ENCODE measurements at places on chromosomes 16 and 17. TPM values are rescaled to one million over a fixed set of nuclear protein-coding genes. Genes with fewer than 3 reads are reported as not detected.
A peak's percentile ranks its signal among the peaks of the same experiment; 100 is the strongest.

DNA sequence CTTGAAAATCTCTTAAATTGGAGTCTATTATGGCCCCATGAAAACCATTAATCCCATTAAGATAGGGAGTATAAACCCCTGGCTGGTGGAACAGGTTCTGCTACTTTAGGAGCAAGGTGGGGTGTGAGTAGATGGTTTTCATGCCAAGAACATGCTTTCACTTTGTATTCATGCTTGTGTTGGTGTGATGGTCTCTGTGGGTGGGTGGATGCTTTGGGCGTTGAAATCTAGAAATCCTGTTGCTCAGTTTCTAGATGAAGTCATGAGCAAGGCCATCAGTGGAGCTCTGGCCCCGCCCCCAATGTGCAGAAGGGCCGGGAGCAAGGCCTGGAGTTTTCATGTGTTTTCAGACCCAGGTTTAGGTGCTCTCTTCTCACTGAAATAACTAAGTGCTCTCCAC lies 20.1 kb downstream of the PLD6 start:
- DNase-seq = peak; percentile 45

The MPP3 gene
- 9.8 TPM for polyA plus RNA-seq

The BEAN1 gene
- 10.7 TPM for polyA plus RNA-seq

GRCh38 chr17:64133546-64134215 lies 3.7 kb upstream of the ERN1 start:
- DNase-seq = no peak

GRCh38 chr17:17782523-17783115 lies 54.2 kb downstream of the SREBF1 start:
- DNase-seq = peak; percentile 50

DNA sequence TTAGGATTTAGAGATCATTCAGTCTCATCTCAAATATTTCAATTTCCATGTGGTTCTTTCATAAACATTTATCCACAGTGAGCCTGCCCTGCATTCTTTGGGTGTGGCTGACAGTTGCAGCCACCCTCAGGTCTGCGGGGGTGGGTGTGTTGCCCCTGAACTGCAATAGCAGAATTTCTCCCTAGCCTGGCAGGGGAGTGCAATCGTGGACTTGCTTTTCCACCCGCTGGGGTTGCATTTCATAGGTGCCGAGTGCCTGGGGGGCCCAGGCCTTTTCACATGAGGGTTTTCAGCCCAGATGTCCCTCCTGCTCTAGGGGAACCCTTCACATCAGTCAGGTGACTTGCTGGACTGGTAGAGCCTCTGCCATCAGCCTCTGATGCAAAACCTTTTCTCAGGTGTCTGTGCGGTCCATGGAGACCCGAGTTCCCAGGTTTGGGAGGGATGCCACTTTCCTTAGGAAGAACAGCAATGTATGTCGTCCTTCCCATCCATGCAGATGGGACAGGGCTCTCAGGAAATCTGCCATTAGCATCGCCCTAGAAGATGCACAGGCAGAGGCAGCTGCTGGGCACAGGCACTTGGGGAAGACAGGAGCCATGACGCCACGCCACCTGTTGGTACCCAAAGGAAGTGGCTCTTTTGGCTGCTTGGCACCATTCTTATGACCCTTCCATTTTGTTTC lies 2.4 kb upstream of the USP36 start:
- no peak for DNase-seq

DNA sequence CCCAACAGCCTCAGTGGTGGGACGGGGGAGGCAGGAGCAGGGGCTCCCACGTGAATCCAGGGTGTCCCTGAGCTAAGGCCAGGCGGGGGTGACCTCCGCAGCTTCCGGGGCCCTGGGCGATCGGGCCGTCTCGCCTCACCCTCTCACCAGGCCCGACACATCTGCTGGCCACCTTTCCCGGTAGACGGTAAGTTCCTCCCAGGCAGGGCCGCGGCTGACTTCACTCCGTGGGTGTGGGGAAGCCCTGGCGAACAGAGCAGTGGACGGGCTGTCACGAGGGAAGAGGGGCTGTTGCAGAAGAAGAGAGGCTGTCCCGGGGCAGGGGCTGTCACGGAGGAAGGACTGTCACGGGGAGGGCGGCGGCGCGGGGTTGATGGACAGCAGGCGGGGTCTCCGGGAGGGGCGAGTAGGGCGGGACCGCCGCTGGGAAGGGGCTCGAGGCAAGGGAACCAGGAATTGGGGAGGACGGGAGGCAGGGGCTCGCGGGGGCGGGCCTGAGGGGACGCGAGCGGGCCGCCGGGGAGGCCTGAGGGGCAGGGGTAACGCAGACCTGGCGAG lies 498 bp downstream of the PKMYT1 start:
- no peak for DNase-seq

The MYL4 gene
- 2.2 TPM for polyA plus RNA-seq

DNA sequence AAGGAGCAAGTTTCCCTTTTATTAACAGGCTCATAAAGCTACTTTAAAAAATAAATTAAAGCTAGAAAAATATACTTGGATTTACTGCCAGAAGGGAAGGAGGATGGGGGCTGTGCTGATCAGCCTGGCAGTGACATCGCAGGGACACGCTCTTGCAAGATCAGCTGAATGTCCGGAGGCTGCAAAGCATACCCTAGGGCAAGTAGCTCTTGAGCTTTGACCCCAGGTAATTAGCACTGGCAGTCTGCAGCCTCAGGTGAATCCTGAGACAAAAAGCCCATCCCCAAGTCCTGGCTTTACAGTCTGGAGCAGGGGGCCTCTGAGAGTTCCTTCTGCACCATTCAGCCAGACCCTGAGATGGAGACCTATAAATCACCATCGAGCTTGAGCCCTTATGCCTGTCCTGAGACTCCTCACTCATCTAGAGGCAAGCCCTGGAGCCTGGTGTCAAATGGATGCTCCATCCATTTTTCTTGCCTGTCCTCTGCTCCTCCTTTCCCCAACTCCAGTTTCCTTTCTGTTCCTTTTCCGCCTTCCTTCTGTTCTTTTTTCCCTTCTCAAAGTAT lies 131.7 kb downstream of the TMEM114 start:
- no peak for DNase-seq

The BFAR gene
- 72.4 TPM for polyA plus RNA-seq

DNA sequence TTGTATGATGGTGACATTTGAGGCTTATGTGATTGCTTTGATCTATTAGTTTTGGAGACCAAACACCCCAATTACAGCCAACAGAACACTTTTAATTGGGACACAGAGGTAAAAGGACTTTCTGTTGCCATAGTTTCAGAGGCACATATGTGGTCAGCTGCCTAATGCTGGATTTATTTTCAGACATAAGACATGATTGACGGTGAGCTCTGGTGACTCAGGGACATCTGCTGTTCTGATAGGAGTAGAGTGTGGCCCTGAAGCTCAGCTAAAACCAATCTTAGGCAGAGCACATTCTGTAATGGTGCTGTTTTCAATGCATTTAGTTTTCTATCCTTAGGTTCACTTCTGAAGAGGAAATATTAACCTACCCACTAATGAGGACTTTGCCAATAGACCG lies 247.1 kb downstream of the UTP18 start:
- DNase-seq = no peak

DNA sequence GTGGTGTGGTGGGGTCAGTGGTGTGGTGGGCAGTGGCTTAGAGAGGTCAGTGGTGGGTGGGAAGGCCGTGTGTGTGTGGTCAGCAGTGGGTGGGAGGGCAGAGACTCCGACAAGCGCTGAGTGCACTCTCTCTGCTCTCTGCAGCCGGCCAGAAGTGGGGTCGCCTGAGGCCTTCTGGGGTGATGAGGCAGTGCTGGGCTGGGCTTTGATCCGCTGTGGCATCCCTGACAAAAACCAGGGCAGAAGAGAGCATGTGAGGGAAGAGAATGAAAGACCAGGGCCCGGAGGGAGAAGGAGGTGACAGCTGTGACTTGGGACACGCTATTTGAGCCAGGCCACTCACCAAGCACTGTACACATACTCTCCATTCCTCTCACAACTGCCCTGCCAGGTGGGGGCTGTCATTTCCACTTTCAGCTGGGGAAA lies 50.8 kb downstream of the NKD1 start:
- DNase-seq = no peak

DNA sequence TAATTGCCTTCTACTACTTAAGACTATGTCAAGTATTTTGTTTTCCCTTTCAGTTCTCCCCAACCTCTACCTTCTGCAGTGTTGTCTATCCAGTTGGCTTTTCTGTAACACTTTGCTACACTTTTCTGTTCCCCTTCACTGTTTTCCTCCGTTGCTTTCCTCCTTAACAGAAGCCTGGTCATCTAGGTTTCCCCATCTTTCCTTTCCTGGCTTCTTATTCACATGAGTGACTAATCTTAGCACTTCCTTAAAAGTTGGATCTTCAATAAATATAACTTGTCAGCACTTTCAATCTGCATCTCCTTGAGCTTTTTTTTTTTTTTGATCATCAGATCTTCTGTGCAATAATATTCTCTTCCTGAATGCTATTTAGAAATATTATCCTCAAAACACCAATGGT lies 2.8 kb upstream of the SLFN11 start:
- DNase-seq = no peak

The WNT9B gene
- polyA plus RNA-seq = 0.11 TPM

The EVPL gene
- polyA plus RNA-seq = 31.2 TPM

The TMEM235 gene
- polyA plus RNA-seq = 0.18 TPM

GRCh38 chr16:57591086-57591869 lies 37.2 kb upstream of the ADGRG1 start:
- peak; percentile 42 for DNase-seq

GRCh38 chr17:66843627-66844026 lies 8.7 kb downstream of the CACNG5 start:
- DNase-seq = no peak

The KRT32 gene
- polyA plus RNA-seq = not detected

DNA sequence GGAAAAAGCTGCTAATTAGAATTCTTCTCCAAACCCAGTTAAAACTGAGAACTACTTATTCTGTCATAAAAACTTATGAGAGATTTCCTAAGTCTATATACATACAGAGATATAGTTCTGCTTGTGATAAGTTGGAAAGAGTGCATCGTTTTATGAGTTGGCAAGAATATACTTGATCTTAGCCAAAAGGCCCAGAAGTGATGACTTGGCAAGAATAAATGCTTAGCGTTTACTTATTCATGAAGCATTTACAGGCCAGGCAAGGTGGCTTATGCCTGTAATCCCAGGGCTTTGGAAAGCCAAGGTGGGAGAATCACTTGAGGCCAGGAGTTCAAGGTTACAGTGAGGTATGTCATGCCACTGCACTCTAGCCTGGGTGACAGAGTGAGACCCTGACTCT lies 81.7 kb downstream of the CYB561 start:
- DNase-seq = peak; percentile 61

- no peak for DNase-seq
Observed at GRCh38 chr16:50381679-50382440, 13.1 kb upstream of the BRD7 start.

DNA sequence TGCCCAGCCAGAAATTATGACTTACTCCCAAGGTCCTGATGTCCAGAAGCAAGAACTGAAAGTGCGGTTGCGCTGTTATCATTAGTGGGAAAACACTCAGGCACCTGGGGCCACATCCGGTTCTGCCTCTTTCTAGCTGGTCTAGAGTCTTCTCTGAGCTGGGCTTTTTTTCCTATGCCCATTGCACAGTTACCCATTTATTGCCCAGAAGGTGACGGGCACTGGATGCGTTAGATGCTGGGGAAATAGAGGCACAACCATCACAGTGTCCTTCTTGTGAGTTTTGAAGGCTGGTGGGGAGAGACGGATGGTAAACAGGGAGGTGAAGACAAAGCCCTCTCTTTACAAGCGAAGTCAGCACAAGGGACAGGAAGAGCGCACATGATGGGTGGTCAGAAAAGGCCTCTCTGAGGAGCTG lies 37.7 kb downstream of the PLCG2 start:
- no peak for DNase-seq

GRCh38 chr17:40548982-40549685 lies 16.1 kb downstream of the CCR7 start:
- DNase-seq = no peak

GRCh38 chr17:72175787-72176515 lies 55.1 kb downstream of the SOX9 start:
- DNase-seq = no peak

The HOXB2 gene
- 30.6 TPM for polyA plus RNA-seq

Data from right lung (tissue), 10 donors.